Hematopoietic multipotent progenitor cell treated with erythropoietin and hydrocortisone succinate and interleukin-3 and kit ligand, for 4 days (in vitro differentiated cells): ENCODE measurements at places on chromosomes 7 and 10.

DNA sequence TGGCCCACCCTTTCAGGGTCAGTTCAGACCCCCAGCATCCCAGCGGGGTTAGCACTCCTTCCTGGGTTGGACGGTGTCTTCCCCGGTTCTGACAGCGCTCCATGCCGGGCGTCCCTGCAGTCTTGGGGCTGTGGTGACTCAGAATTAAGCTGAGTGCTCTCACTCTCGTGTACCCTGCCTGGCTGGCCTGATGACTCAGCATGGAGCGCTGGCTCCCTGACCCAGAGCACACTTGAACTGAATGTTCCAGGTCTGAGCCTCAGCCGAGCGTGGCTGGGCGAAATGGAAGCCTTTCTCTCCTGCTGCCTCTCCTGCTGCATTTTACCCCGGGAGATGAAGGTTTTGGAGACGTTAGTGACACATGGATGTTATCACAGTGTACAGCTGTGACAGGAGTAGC lies 7.1 kb downstream of the BAG3 start:
- DNase-seq, result peak; percentile 71

- DNase-seq, result no peak
Observed at GRCh38 chr7:98575878-98576277, 41.2 kb upstream of the NPTX2 start.

GRCh38 chr10:7111561-7111960 lies 299.3 kb downstream of the SFMBT2 start:
- DNase-seq, result no peak

- DNase-seq, result no peak
Observed at GRCh38 chr7:149825567-149826343, 12.4 kb upstream of the ZNF862 start.

DNA sequence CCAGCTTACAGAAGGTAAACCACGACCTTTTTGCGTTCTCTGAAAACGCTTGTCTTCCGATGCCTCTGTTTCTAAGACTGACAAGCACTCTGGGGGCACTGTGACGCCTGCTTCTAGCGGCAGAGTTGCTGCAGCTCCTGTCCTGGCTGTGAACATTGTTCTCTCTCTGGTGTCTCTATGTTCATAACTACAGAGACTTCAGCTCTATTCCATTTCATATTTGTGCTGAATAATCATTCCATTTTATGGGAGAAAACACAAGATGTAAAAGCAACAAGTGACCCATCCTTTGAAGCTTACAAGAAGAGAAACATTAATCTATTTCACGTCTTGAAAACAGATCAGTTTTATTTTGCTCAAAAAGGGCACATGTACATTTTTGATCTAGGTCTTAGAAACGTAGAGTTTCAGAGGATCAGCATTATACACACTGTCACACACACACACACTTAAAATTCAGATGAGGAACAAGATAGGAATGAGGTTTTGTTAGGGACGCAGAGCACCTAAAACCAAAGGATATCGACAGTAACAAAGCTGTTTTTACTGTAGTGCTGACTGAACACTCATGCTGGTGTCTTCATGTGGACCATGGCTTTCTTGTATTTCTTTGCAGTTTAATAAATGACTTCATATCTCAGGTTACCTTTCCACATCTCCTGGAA lies 3.0 kb downstream of the IKZF1 start:
- DNase-seq, result peak; percentile 92

GRCh38 chr10:4280461-4281189 lies 495.6 kb upstream of the KLF6 start:
- no peak for DNase-seq

DNA sequence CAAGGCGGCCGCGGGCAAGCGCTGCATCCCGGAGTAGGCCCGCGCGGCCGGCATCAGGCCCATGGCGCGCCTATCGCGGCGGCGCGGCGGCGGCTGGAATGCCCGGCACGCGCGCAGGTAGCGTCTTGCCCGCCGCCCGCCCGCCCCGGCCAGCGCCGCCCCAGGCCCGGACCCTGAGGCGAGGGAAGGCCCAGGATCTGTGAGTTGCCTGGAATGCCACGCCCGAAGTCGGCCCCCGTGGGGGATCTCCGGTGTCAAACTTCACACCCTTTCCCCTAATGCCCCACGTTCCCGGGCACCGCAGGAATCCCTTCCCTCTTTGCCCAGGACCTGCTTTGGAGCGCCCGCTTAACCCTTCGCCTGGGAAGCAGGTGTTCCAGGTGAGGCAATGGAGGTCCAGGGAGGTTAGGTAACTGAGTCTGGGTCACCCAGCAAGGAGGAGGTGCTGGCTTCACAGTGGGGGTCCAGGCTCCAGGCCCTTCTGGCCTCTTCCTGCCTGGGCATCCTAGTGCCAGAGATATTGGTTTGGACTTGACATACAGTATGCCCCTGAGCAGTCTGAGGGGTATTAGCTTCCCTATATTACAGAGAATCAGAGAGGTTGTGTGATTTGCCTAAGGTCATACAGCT lies 138.1 kb downstream of the ARHGAP22 start:
- DNase-seq, result no peak

DNA sequence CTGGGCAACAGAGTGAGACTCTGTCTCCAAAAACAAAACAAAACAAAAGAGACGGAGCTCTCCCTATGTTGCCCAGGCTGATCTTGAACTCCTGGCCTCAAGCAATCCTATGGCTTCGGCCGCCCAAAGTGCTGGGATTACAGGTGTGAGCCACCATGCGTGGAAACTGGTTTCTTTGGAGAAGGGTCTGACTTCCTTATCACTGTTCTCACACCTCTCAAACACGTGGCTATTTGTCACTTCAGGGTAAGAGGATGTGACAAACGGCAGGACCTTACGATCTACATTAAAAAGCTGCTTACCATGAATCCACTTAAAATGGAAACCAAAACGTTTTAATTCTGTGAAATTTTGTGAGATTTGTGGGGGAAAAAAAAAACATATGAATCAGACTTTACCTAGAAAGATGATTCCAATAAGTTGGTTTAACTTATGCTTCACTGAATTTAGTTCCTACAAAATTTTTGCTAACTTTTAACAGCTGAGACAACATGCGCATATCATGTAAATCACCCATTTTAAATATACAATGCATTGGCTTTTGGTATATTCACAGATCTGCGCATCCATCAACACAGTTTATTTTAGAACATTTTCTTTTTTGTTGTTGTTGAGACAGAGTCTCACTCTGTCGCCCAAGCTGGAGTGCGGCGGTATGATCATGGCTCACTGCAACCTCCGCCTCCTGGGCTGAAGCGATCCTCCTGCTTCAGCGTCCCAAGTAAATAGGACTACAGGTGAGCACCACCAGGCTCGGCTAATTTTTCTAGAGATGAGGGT lies 18.7 kb upstream of the FOXK1 start:
- no peak for DNase-seq

DNA sequence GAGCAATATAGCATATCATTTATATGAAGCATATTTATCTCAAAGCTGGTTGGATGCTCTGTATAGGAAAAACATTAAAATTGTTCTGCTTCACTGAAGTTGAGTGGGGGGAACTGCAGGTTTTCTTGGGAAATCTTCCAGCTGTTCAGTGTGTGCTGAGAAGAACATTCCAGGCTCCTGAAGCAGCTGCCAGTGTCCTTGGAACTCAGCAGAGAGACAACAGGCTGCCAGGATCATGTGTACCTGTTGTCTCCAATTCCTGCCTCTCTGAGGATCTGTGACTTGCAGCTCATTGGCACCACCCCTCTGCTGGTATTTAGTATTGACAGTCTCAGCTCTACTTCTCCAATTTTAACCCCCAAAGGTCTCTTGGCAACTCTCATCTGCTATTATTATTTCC lies 42.3 kb upstream of the PRKG1 start:
- DNase-seq, result no peak

- DNase-seq, result no peak
Observed at GRCh38 chr10:130553826-130554225, 417.6 kb downstream of the GLRX3 start.

DNA sequence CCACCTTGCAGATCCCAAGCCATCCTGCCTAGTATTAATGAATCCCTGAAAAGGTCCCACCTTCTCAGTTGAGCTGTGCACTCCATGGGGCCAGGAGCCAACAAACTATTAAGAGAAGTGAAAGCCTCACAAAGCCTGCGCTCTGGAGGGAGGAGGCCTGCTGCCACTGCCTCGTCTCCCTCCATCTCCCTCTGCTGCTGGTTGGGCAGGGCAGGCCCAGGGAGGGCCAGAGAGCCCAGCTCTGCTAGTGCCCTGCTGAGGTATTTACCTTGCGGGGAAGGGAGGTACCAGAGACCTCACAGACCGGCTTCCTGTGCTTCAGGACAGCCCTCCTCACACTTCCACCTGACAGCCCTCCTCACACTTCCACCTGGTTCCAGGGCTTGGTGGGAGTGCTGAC lies 171.5 kb downstream of the SH3PXD2A start:
- DNase-seq, result no peak

GRCh38 chr10:20004087-20004523 lies 187.9 kb downstream of the PLXDC2 start:
- peak; percentile 69 for DNase-seq

- DNase-seq, result peak; percentile 93
Observed at GRCh38 chr10:100562008-100562672, 26.4 kb downstream of the HIF1AN start.

DNA sequence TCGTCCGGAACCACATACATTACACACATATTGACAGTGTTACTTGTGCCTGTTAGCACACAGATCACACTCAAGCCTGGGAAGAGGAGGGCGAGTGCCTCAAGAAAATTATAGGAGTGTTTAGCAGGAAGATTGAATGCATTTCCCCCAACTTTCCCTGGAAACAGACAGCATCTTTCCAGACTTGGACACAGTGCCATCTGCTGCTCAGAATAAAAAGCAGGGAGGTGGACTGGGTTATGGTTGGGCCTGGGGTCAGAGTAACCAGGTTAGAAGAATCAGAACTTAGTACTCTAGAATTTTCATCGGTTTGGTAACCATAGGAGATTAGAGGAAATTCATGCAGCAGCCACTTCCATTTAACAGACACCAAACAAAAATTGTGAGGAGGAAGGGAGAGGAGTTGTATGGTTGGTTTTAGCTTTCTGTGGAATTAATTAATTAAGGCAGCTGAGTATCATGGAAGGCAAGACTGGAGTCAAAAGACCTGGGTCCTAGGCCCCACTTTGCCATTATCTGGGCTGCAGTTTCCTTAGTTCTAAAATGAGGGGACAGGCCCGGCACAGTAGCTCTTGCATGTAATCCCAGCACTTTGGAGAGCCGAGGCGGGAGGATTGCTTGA lies 43.4 kb upstream of the OPTN start:
- no peak for DNase-seq

DNA sequence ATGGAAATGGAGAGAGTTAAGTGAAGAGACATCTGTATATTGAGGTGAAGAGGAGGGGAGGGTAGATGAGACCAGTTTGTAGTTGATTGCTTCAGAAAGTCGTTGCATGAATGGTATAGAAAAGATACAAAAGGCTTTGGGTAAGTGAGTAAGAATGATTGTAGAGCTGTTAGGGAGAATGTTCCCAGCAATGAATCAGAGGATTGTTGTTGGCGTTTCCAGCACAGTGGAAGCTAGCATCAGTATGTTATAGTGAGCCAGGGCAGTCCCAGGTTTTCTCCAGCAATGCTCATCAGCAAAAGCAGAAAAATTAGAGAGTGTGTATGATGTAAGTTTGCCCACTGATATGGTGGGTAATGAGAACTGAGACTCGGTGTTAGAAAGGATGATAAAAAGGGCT lies 15.4 kb upstream of the CDK6 start:
- no peak for DNase-seq
